ENCODE measurements at places on chromosomes 3 and 15.

DNA sequence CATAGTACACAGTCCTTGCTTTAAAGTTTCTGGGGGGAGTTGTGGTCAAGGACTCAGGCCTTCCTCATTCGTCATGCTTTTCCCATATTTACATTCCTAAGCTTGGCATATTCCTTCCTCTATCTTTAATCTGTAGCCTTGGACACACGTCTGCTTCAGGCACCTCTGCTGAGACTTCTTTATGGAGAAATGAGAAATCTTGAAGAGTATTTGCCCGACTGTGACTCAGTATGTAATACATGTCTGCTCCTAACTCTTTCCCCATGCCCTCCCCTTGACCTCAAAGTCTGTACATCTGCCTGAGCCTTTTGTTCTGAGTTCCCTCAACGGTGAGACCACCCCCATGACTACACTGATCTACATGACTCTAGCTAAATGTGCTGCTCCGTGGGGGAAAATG, 246.1 kb downstream of the SI start:
- no peak for DNase-seq

DNA sequence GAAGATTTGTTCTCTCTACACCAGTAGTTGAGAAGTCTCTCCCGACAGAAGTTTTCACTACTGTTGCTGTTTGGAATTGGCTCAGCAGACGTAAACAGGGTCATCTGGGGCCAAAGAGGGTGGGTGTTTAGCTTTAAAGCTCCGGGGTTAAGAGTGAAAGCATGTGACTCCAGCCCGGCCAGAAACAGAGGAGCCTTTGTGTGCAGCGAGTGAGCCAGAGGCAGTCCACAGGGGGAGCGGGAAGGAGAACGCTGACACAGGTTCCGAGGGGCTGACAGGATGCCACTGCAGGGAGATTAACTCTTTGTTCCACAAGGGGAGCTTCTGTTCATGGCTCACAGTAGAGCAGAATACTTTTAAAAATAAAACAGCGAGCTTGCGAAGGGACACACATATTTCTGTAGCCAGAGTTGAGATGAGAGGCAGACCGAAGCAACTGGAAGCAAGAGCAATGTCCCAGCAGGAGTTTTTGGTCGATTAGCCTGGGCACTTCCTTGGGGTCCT, 26.9 kb downstream of the BMF start:
- DNase-seq: no peak

DNA sequence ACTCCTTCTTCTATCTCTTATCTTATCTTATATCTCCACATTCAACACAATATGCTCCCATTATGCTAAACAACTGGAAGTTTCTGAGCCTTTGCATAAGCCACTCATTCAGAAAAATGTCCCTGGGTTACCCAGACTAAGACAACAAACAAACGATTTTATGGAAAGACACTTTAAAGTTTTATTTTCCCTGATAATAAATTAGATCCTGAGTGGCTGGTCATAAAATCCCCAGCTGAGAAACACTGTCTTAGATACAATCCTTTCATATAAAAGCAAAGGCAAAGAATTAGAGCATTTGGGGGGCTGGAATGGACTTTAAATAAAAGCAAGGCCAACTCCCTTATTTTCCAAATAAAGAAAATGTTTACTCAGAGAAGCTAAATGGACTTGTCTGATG, 322.3 kb downstream of the GBE1 start:
- DNase-seq: no peak

- DNase-seq: no peak
Observed at GRCh38 chr3:98331329-98331728, 22.3 kb upstream of the OR5K4 start.

GRCh38 chr3:172915911-172916514, 165.5 kb downstream of the ECT2 start:
- no peak for DNase-seq

DNA sequence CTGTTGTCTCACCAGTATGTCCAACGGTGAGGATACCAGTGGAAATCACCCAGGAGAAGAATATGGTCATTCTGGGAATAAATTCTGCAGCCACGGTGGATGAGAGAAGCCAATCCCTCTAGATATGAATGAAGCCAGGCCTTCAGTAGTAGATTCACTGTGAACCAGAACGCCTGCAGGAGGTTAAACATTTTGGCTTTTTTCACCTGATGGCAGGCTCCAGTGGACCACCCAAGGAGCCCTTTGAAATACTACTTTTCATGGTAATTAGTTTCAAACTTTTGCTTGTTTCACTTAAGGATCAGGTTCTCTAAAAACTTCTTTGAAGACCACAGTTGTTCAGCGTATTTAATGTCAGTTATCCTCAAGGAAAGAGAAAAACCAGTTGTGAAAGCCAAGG, 353.4 kb downstream of the RORA start:
- no peak for DNase-seq

GRCh38 chr3:10521772-10522441, 16.5 kb upstream of the ATP2B2 start:
- no peak for DNase-seq

DNA sequence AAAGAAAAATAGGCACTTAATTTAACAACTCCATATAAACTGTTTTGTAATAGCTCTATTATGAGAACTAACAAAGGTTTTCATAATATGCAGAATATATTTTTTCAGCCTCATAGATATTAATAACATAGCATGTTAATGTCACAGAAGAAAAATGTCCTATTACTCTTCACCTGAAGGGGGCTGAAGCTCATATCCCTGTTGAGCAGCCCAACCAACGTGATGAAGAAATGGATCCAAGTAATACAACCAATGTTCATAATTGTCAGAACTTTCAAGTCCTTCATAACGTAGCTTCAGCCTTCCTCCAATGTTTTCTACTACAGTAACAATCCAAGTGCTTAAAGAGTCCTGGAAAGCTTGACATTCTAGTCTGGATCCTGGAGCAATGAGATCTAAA, 34.5 kb upstream of the STIMATE start:
- DNase-seq: no peak

DNA sequence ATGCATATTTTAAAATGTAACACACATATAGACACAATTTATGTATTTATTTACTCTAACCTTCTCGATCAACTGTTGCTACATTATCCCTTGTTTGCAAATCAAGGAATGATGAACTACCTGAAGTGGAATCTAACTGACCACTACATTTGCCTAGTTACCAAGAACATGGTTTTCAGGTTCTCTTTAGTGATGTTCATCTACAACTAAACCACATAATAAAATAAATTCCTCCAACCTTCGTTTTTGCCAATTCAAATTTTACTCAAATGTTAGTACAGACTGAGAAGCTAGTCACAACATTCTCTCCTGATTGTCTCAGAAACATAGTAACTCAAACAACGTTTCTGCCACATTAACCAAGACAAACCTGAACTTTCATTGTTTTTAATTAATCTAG, 521.9 kb downstream of the FOXP1 start:
- DNase-seq: no peak

DNA sequence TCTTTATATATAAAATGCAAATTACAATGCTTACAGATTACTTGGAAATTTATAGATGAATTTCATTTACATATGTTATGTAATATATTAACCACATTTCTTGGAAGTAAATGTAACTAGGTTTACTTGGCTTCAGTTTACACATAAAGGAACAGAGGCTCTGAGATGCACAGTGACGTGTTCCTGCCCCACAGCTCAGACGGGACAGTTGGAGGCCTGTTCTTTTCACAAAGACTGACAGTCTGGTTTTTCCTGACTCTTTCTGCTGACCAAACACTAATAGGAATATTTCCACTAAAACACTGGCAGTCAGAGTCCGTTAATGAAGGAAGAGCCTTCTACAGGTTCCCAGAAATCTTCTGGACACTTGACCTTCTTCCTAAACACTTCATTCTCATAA, 336.1 kb downstream of the MFSD1 start:
- no peak for DNase-seq

- no peak for DNase-seq
Observed at GRCh38 chr15:67195305-67195704, 59.2 kb downstream of the AAGAB start.

GRCh38 chr3:4940985-4941384, 38.3 kb upstream of the BHLHE40 start:
- no peak for DNase-seq

- no peak for DNase-seq
Observed at GRCh38 chr15:48334260-48334659, 3.0 kb downstream of the DUT start.

- DNase-seq: no peak
Observed at GRCh38 chr3:109313061-109313460, 3.3 kb downstream of the DPPA2 start.

DNA sequence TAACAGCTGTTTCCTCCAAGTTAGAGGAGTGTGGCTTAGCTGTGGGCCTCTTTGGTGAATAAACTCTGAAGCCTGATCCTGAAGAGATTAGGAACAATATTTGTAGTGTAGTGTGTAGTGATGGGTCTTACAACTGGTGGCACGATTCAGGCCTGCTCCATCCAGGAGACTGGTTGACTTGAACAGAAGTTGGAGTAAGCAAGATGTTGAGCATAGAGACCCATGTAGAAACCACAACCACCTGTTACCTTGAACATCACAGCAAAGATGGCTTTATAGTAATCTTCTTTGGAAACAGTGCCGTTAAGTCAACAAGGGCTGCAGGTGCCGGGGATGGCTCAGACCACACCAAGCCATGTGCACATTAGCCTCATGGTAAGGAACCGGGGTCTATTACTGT, 74.2 kb upstream of the RASGRP1 start:
- DNase-seq: no peak

DNA sequence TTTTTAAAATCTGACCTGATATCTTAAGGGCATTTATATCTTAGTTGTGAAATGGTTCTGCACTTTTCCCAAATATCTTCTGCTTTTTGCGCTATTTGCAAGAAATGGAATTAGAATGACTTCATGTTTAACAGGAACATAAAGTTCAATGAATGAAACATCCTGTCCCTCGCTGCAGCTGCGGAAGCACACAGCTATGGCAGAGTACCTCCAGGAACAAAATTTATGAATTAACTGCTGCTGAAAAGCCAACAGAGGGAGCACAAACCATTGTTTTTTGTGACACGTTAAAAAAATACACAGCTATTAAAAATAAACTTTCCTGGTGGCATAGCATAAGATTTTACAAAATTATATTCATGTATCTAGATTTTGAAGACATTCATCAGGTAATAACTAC, 404.4 kb upstream of the MDFIC2 start:
- DNase-seq: no peak

GRCh38 chr3:42097566-42097946, 6.4 kb downstream of the TRAK1 start:
- no peak for DNase-seq

DNA sequence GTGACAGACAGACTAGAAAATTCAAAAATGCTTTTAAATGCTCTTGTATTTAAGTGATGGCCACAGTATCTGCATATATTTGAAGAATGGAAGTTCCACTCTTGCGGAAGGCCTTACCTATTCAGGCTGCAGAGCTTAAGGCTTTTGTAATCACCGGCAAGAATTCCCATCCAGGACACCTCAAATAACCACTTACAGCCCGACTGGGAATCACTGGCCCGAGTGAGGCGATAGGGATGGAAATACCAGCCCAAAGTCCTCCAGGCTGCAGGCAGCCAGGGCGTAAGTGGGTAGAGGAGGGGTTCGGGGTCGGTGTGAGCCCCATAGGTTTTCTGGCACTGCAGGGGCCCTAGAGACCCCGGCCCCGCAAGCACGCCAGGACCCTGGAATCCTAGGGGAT, 9.5 kb downstream of the CMTM7 start:
- no peak for DNase-seq
